ENCODE measurements at places on chromosomes 2 and 18. TPM values are rescaled to one million over a fixed set of nuclear protein-coding genes. Genes with fewer than 3 reads are reported as not detected.
A peak's percentile ranks its signal among the peaks of the same experiment; 100 is the strongest.

DNA sequence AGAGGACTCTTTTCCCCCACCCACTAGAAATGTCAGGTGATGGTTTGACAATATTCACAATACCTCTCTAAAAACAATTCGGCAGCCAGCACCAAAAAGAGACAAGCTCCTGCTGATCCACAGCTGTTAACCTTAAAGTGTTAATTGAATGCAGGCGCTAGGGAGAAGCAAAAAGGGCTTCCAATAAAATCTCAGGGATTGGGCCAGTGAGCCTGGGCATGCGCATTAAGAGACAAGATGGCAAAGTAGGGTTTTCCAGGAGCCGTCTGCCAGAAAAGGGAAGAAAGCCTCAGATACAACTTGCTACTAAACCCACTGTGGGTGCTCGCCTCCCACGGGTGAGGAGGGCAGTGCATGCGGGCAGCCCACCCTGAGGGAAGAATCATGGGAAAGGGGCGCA, 98.8 kb downstream of the HS6ST1 start:
- peak; percentile 30 for DNase-seq

DNA sequence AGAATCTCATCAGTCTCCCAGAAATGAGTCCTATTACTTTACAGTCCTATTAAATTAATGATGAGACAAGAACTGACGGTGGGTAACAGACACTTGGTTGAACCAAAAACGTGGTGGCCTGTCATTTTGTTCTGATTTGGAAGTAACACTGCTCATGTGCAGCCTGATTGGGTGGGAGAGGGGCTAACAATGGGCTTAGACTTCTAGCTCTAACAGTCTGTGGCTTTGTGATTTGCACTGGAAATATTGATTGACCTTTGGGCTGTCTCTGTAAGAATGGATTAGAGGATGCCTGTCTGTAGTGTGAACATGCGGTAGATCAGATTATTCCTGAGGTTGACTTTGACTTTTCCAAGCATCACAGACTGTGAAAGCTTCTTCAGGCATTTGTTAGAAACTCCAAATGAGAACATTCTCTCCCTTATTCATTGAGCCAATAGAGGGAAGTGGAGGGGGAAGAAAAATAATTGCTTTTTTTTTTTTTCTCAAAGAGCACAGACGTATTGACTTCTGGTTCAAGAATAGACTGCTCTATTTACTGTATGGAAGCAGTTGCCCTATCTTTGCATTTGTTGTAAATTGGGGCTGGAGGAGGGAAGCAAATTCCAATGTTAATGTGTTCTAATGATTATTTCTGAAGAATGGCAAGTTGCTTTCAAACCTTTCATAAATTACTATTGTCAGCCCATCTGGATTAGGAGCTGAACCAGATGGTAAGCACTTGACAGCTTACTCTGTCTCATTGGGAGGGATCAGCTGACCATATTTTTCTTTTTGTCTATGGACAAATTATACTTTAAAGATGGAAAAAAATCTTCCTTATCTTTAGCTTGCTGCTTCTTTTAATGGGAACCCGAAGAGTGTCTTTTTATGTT, 85.8 kb upstream of the TTN start:
- DNase-seq, result no peak

DNA sequence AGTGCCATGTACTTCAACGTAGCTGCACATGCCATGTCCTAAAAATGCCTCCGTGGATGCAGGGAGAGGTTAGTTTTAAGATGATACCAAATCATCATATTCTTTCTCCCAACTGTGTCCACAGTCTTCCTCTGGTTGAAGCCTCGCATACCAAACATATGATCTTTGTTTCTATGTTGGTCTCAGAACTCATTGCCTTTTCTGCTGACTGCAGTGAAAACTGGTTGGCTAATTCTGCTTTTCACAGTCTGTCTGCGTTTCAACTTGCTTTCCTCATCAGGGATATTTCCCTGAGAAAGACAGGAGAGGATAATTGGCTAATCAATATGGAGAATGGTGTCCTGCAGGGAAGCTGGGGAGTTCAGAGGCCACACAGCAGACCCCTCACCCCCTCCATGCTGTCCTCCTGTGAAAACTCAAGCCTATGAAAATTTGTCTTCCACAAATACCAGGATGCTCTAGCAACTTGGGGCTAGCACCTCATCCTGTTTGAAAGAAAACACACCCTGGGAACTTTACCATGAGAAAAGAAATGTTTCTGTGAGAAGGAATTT, 192.2 kb upstream of the PXDN start:
- DNase-seq, result no peak

FAM228A gene
- 0.64 TPM for total RNA-seq

GRCh38 chr2:24153478-24153877, 21.4 kb upstream of the FAM228A start:
- no peak for DNase-seq

GAL3ST2 gene
- not detected for total RNA-seq

DNA sequence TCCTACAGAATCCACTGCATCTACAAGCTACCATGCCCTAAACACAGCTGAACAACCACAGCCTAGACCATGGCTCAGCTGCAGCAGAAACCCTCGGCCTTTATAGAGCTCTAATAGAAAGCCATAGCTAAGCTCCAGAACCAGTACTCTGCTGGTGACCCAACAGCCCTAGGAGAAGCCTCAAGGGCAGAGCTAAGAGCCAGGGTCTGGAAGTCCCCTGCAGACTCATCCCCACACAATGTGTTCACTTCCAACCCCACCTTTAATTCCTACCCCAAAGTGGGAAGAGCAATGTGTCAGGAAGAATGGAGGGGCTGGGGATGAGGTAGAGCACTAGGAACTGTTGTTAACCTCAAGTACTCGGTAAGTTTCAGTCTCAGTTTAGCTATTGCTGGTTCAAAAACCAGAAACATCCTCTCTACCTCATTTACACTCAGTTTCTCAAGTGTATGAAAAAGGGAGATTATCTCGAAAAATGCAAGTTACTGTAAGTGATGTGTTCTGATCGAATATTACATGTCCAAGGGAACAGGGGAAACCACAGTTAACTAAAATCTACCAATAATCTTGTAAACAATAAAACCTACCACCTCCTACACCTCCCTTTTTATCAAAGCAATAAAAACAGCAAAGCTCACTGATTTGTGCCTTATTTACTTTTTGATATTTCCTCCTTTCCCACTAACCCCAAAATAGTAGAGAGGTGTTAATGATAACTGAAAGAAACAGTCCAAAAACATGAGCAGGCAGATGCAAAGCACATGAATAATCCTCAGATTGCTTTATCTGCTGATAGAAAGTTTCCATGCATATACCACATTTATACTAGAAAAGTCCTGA, 36.2 kb downstream of the THADA start:
- DNase-seq, result no peak

- no peak for DNase-seq
Measured at GRCh38 chr2:147331790-147332419, 512.9 kb upstream of the ACVR2A start.

ASPRV1 gene
- total RNA-seq, result 2.1 TPM

GRCh38 chr2:85011747-85012146, 40.8 kb downstream of the KCMF1 start:
- no peak for DNase-seq

- DNase-seq, result no peak
Measured at GRCh38 chr2:99635710-99636109, 145.9 kb upstream of the REV1 start.

GRCh38 chr2:197446844-197447243, 6.5 kb upstream of the COQ10B start:
- DNase-seq, result no peak

GRB14 gene
- total RNA-seq, result 8.9 TPM

COL4A3 gene
- 46.4 TPM for total RNA-seq

- no peak for DNase-seq
Measured at GRCh38 chr2:72138921-72139381, 8.7 kb downstream of the CYP26B1 start.

LOXHD1 gene
- total RNA-seq, result 2.7 TPM

ARHGAP15 gene
- total RNA-seq, result 19.2 TPM

DNA sequence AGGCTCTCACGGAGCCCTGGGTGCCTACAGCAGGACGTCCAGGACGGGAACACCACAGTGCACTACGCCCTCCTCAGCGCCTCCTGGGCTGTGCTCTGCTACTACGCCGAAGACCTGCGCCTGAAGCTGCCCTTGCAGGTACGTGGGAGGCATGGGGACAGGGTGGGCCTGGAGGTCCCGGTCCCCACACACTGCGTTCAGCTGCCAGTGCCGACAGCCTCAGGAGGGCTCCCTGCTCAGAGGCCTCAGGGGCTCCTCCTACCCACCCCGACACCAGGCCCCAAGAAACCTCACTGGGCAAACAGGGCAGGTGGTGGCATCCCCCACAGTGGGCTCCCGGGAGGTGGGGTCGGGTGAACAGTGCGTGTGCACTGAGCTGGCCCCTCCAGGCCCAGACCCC, 10.8 kb downstream of the ANO7 start:
- no peak for DNase-seq

- no peak for DNase-seq
Measured at GRCh38 chr2:129722306-129723019, 257.0 kb upstream of the RAB6C start.

DNA sequence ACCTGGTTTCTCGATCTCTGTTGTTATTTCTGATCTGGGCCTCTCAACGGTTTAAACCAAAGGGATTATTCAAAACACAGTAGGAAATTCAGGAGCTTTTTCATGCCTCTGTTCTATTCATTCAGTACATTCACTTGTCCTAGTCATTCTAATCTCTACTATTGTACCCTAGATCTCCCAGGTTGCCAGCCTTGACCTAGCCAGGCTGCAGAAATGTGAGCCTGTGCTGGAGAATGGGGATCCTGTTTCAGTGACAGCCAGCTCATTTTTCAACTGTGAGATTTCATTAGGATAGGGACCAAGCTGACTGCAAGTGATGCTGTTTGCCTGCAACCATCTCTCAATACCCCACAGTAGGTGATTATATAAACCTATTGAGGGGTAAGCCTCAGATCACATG, 186.2 kb downstream of the CMPK2 start:
- DNase-seq, result no peak

SERPINB5 gene
- 0.55 TPM for total RNA-seq

GRCh38 chr2:158760887-158761286, 34.2 kb upstream of the DAPL1 start:
- DNase-seq, result no peak

GRCh38 chr18:23838233-23838632, 149.0 kb downstream of the LAMA3 start:
- no peak for DNase-seq

ASB18 gene
- not detected for total RNA-seq

ABCG8 gene
- total RNA-seq, result not detected

DNA sequence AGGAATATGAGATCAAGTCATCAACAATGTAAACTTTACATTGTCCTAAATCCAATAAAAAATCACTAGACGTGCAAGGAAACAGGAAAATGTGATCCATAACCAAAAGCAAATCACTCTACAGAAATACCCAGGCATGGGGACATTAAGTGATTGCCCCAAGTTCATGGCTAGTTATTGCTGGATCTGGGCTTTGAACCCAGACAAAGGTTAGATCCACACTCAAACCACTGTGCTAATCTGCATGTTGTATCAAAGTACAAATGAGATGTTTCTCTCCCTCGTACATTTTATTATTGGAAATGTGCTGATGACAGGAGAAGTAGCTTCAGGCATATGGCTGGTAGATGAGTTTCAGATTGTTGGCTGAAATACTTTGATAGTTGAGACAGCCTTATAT, 2.7 kb upstream of the ARL5A start:
- no peak for DNase-seq

GRCh38 chr2:46122318-46122976, 174.8 kb upstream of the EPAS1 start:
- DNase-seq, result no peak

DNA sequence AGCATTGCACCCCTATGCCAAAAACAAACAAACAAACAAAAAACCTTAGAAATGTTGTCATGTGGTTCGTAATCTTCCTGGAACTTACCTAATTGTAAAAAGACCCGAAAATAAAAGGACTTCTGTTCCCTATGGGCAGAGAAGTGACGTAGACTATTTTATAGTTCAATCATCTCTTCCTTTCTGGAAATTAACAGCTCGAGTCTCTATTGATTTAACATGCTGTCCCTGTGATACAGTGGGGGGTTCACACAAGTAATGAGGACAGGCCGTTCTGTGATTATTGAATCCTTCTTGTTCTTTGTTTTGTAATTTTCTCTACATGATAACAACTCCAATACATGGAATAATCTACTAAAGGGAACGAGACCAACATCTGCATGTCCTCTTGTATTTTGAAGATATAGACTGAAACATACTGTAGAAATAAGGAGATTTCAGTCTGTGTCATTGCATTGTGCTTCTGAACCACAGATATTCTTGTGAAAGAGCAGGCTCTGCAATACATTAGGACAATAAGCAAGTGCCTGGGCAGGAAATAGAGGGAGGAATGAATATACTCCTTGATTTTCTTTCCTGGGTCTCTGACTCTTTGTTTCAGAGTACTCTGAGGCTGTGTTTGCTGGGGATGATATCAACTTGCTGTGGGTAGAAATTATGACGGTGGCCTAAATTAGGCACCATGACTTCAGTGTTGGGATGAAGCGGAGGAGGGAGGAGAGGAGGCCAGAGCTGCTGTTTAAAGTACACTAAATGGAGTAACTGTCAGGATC, 65.7 kb upstream of the PPM1B start:
- no peak for DNase-seq
